ENCODE measurements at places on chromosomes 4 and X.

- DNase-seq = no peak
Measured at GRCh38 chr4:127698789-127699200, 31.4 kb upstream of the SLC25A31 start.

DNA sequence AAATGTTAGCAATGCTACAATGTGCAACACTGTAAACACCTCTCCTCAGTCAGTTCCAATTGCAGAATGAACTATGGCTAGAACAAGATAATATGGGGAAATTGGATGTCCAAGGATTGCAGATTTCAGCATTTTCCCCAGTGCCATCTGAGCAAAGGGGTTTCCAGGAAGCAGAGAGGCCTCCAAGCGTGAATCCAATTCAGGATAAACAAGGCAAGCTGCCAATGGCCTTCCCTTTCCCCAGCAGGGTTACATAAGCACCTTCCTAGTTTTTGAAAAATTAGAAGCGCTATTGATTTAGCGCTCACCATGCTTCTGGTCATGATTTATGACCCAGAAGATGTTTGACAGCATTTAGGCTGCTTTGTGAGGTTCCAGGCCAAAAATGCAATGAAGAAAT, 223.0 kb upstream of the GATB start:
- no peak for DNase-seq

DNA sequence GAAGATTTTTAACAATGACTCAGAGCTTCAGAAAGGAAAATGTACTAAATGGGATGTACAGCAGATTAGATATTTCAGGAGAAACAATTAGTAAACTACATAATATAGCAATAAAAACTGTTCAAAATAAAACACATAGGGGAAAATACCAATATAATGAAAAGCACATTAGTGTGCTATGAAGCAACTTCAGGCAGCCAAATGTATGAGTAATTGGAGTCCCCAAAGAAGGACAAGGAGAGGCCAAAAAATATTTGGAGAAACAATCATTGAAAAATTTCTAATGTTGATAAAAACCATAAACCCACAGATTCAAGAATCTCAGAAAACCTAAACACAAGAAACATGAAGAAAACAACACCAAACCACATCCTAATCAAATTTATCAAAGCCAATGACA, 129.3 kb upstream of the CHRDL1 start:
- DNase-seq = no peak

- DNase-seq = no peak
Measured at GRCh38 chrX:102637561-102637960, 13.7 kb upstream of the GPRASP1 start.

- no peak for DNase-seq
Measured at GRCh38 chr4:76301775-76302162, 4.8 kb upstream of the STBD1 start.

GRCh38 chr4:8332891-8333331, 63.4 kb downstream of the HTRA3 start:
- DNase-seq = no peak

DNA sequence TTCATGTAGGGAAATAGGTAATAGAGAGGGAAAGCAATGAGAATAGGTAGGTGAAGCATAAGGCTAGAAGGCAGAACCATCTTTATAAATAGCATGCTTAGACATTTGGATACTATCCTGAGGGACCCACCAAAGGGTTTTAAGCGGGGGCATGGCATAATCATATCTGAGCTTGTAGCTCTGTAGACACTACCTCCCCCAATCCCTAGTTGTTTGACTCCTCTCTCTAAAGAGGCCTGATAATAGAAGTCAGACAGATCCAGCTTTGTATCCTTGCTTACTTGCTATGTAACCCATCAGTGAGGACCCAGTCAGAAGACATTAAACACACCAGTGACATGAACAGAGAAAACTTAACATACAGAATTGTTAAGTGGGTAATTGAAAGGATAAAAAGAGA, 58.7 kb downstream of the SCFD2 start:
- no peak for DNase-seq

DNA sequence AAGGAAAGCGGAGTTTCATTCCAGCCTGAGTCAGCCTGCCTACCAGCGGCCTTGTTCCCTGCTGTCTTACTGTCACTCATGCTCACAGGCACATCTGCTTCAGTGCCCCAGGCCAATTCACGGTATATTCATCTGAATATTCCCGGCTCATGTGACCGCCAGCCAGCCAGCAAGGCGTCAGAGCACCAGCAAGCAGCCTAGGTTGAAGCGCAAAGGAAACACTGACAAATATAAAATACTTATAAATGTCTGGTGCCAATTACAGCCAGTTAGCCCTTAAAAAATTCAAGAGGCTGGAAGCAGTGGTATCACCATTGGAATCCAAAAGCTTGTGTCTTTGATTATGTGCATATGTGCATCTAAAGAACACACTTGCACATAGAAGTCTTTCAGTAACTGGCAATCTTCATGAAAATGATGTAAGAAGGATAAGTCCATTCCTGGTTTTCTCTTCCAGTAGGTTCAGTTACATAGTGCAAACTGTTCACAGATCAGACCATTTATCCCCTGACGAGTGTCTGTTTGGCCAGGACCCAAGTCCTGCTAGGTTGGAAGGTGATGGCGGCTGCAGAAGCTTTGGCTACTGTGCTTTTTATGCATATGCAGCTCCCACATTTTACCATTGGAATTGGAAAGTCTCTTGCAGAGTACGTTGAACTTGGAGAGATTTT, 61.3 kb downstream of the LUZP4 start:
- DNase-seq = no peak

DNA sequence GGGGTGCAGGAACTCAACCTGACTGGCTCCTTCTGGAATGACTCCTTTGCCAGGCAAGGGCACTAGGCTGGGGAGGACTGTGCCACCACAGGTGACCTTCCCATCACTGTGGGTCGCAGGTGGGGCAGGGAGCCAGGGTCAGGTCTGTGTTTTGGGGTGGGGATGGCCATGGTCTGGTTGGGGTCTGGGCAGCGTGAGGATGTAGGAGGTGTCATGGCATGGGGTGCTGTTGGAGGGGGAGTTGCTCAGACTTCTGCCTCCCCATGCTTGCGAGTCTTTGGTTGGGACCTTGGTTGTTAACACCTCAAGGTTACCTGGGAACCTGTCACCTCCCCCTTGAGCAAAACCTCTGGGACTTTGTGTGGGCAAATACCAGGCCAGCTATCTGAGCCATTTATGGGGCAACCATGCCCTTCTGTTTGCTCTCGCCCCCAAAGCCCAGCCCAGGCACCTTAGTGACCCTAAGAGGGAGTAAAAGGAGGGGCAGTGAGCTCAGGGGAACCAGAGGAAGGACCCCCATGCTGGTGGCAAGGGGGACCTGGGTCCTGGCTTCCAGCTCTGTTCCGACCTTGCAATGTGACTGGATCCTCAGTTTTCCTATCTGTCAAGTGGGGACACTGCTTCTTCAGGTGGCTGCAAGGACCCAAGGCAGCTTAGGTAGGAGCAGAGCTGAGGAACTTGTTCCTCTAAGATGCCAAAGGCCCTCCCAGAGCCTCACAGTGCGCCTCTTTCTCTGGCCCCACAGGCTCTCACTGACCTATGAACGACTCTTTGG, 2.4 kb upstream of the GDI1 start:
- DNase-seq = no peak

DNA sequence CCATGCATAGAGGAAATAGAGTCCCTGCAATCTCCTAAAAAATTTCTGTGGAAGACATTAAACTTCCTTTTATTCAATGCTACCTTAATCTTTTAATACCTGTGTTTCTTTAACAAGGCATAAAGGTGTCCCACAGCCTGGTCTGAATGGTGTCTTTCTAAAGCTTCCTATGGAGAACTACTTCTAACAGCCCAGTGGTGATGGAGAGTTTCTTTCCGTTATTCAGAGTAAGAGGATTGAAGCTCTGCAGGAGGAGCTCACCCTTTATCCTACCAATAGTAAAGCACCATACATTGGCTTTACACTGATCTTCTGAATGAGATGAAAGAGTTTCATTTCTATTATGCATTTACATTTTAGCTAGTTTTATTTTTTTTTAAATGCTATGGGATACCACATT, 1362.4 kb upstream of the ADGRL3 start:
- DNase-seq = no peak

DNA sequence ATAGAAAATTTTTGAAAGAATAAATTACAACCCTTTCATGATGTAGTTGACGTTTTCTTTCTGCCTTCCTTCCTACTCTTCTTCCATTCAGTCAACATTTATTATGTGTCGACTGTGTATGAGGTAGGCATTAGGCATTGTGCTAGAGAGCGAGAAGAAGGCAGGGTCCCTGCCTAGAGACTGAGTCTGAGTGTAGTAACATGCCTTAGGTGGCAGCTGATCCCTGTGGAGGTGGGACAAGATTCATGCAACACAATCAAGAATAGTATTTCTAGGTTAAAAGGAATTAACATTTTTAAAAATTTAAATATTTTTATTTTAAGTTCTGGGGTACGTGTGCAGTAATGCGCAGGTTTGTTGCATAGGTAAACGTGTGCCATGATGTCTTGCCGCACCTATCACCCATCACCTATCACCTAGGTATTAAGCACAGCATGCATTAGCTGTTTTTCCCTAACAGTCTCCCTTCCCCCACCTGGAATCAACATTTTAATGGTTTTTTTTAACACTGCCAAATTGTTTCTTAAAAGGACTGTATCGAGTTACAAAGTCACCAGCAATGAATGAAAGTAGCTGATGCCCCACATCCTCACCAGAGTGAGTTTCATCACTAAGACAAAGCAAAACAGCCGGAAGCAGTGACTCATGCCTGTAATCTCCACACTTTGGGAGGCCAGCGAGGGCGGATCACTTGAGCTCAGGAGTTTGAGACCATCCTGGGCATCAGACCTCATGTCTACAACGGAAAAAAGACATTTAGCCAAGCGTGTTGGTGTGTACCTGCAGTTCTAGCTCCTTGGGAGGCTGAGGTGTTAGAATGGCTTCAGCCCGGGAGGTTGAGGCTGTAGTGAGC, 84.0 kb downstream of the WWC2 start:
- no peak for DNase-seq

All from stimulated activated CD4-positive, alpha-beta T cell treated with anti-CD3 and anti-CD28 coated beads, Interleukin-1b, Interleukin-23, amount 100 ng/mL, for 1 hour (primary cell).